Tongue (tissue), 3 donors: ENCODE measurements at places on chromosomes 4 and X. TPM values are rescaled to one million over a fixed set of nuclear protein-coding genes. Genes with fewer than 3 reads are reported as not detected.

SMIM31 gene
- total RNA-seq = not detected

DAPP1 gene
- 10.5 TPM for total RNA-seq

SLC25A14 gene
- 8.4 TPM for total RNA-seq

DOK7 gene
- total RNA-seq = 30.9 TPM

C4orf36 gene
- total RNA-seq = 1.7 TPM

EDNRA gene
- 34.5 TPM for total RNA-seq

TMPRSS11E gene
- 3.5 TPM for total RNA-seq

RAB9B gene
- total RNA-seq = 36.2 TPM

XAGE1A gene
- total RNA-seq = not detected

CXCL1 gene
- total RNA-seq = 2.1 TPM

RHOXF2 gene
- not detected for total RNA-seq

NMU gene
- 6.2 TPM for total RNA-seq

GSTCD gene
- 26.1 TPM for total RNA-seq

PHOX2B gene
- not detected for total RNA-seq

VEGFC gene
- 8.7 TPM for total RNA-seq

GNRHR gene
- not detected for total RNA-seq

COL4A6 gene
- 5.4 TPM for total RNA-seq
